ENCODE measurements at places on chromosomes 7 and 10.

DNA sequence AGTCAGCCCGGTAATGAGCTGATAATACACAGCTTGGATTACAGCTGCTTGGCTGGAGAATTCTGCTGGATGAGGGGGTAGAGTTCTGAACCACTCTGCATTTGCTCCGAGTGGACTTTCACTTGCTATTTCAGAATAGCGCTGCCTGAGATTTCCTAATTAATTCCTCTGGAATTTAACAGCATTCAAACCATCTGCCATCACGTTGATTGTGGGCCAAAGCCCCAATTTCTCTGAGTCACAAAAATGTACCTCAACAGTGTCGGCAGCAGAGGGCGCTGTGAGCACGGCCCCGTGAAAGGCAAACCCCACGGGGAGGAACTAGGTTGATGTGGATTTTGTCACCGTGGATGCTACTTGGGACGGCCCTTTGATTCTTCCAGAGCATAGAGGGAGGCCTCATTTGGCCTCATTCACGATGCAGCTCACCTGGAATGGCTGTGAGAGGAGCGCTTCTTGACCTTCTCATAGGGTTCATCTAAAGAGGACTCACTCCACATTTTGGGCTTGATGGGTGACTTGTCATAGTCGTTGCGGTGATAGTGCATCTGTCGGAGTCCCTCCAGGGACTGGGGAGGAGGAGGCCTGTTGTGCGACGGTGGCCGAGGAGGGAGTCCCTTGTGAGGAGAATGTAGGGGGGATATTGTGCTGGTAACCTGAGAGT is 73.3 kb downstream of the PRPF18 start:
- DNase-seq, result peak; percentile 74

- peak; percentile 57 for DNase-seq
Observed at GRCh38 chr7:64559206-64559605, 3.7 kb downstream of the ZNF680 start.

DNA sequence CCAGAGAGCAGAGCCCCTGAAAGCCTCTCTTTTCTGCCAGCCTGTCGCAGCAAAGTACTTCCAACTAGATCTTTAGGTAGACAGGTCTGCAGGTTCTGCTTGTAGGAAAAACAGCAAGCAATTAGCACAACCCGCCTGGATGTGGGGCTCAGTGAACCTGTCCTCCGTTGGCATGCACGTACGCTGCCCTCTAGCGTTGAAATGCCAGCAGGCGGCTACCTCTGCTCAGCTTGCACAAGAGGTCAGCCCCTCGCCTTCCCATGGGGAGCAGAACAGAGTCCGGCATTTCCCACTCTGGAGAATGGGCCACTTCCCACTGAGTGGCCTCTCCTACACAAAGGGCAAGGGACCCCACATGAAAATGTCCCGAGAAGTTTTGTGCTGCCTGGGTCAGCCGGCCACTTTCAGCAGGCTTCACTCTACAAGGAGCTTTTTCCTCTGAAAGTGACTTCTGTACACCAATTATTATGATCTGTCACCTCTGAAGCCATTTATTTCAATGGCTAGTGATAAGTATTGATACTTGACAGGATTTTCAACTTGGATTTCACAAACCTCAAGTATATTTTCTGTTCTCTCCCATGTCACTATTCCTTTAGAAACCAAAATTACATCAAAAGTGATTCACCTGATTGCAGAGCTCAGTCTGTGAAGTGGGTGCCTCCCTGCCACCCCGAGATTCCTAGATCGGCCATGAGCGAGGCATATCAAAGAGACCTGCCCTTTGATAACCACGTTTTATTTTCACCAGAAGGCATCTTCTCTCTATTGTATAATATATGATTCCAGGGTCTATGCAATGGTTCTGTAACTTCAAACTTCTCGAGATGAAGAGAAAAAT is 56.7 kb downstream of the JCAD start:
- peak; percentile 84 for DNase-seq

DNA sequence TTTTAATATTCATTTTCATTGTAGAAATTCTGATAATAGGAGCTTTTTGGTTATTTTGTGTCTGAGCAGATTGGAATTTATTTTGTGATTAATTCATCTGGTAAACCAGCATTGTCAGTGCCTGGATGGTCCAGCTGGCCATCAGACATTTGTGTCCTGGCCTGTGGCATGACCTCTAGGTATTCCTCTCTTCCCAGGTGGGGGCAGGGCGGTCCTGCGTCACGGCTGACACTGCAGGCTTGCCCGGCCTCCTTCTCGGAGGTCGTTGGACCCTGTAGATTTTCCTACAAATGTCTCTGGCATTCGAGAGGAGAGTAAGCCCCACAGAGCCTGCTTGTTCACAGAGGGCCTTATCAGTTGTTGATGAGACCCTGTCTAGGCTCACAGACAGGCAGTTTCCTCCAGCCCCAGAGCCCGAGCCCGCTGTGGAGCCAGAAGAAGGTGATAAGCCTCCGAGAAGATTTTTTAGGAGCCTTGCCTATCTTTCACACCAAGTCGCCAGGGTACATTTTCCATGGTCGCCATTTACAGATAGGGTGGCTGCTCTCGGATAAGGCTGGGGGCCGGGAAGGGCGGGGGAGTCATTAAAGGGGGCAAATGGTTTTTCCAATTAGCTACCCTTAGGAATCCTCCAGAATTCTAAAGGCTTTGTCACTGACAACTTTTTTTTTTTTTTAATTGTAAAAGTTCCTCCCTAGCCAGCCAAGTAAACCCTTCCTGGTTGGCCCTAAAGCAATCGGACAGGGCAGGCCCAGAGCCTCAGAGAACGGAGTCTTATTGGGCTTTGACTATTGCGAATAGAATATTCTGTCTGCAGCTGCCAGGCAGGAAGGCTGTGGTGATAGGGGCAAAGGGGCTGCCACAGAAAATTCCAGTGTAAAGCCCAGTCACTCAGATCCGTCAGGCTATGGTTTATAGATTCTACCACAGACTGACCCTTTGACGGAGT is 78.1 kb upstream of the TBX20 start:
- DNase-seq, result no peak

DNA sequence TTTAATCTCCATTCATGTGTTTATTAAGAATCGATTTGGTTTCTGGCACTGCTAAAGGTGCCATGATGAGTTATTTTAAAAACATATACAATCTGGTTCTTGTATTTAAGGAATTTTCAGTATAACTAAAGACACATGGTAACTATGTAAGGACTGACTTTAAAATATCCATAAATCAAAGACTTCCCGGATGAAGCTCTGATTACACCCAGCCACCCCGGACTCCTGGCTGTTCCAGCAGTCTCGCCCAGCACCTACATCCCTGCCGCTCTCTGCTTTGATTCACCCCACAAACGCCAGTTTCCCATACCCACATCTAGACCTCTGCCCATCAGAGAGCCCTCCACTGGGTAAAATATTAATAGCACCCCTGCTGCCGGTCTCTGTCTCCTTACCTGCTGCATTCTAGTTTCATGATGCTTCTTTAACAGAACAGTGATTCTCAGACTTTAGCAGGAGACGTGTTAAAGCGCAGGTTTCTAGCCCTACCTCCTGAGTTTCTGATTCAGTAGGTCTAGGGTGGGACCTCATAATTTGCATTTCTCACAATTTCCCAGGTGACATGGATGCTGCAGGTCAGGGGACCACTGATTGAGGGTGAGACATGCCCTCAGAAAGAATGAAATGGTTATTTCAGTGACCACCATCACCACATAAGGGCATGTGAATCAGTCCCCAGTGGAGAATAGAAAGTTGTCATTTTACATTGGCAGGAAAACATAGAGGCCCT is 185.7 kb downstream of the KIAA1217 start:
- DNase-seq, result no peak

Data from fibroblast of the aortic adventitia (primary cell).